NCI-H2029 (cell line): ENCODE measurements at places on chromosomes 4 and X.

- no peak for DNase-seq
Observed at GRCh38 chrX:13102636-13103035, 58.2 kb upstream of the FAM9C start.

DNA sequence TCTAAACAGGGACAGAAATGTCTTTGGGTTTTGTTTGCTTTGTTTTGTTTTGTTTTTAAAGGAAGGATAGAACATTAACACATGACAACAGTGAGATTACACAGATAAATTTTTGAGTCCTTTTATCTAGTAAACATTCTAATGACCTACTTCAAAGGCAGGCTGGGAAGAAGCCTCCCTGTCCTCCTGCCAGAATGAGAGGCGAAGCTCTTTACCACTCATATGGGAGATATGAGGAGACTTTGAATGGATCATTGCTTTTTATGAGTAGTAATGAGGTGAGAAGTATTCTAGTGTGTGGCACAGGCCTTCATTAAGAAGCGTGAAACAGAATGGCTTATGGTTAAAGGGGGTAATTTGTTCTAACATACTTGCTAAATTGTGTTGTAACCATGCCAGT is 172.0 kb downstream of the FBXO8 start:
- no peak for DNase-seq

DNA sequence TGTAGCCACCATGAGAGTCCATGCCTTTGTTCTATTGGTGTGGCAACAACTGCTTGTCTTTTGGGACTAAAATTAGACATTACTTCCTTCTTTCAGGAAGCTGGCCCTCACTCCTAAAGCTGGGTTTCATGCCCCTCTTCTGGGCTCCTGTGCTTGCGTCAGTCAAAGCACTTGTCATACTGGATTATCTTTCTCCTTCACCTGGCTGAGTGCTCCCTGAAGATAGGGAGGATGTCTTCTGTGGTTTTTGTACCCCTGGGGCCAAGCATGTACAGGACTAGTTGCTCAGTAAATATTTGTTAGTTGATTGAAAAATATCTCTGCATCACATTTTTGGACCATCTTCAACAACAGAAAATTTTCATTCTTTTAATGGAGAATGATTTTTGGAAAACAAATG is 26.1 kb upstream of the LONRF3 start:
- DNase-seq, result no peak

DNA sequence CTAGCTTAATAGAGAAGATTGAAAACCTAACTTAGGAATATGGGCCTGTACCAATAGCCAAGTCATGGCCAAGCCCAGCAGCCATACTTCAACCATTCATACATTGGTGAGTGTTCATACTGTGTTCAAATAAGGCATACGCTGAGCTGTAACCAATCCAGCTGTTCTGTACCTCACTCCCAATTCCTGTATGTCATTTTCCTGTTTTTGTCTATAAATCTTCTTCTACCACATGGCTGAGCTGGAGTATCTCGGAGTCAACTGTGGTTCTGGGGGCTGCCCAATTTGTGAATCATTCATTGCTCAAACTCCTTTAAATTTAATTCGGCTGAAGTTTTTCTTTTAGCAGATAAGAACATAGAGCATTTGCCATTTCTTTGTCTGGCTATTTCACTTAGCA is 195.3 kb upstream of the ANKRD50 start:
- DNase-seq, result no peak

- DNase-seq, result no peak
Observed at GRCh38 chr4:38290366-38290765, 330.2 kb downstream of the PTTG2 start.

DNA sequence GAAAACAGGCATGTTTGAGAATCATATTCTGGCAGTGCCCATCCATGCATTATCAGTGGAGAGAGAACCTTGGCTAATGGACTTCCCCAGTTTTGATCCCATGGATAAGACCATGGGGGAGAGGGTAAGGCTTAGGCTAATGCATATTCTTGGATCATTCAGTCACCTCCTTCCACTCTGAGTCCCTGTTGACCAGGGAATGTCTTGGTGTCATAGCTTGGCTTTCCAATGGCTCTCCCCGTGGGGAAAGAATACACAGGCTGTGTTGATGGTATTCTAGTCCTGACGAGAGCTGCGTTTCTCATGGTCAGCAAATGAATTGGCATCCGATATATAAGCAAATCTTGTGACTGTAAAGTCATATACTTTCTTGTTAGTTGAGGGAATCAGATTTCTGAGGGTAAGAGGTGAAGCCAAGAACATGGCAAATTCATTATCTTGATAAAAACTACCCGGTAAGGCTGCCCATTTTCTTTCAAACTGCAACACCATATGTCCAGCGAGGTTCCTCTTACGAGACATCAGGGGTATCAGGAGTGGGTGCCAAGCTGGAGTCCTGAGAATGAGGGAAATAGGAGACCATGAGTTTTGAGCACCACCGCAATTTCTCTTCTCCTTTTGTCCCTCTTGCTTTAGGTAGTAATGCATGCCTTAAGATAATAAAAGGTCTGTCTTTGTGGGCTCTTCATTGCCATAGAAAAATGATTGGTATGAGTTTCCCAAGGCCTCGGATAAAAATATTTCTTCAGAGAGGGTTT is 18.0 kb downstream of the RHOH start:
- no peak for DNase-seq

DNA sequence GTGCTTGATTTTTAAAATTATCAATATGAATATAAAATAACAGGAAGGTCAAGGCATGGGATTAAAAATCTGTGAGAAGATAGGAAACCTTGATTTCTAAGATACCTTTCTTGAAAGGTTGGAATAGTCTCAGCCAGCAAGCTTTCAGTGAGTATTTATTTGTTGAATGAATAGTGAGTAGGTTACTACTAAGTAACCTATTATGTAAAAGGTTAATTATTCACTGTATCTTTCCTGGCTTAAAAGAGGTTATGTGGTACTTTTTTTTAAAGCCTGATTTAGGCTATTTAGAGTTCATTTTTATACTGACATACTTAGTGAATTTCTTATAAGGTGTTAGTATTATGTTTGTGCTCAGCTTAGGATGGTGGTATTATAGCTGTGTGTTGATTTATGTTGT is 123.5 kb downstream of the PTPN13 start:
- no peak for DNase-seq

GRCh38 chrX:11470250-11470974 is 177.2 kb downstream of the AMELX start:
- no peak for DNase-seq

- no peak for DNase-seq
Observed at GRCh38 chr4:675980-676870, 1.9 kb downstream of the MYL5 start.

DNA sequence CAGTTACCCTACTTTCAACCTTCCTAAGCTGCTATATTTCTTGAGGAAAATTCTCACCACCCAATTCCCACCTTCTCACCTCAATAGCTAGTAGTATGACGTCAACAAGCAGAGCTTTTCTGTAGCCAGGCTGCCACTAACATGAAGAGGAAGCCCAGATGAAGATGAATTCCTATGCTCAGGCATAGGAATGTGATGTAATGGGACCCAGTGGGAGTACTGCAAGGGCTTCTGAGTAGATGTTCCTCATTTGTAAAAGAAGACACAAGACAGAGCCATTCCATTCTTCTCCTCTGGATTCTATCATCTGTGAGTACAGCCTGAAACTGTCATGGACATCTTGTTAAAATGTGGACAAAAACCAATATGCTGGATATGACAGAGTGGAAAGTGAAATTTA is 81.6 kb upstream of the KLF3 start:
- no peak for DNase-seq

GRCh38 chr4:170423137-170423536 is 333.4 kb upstream of the AADAT start:
- DNase-seq, result no peak

DNA sequence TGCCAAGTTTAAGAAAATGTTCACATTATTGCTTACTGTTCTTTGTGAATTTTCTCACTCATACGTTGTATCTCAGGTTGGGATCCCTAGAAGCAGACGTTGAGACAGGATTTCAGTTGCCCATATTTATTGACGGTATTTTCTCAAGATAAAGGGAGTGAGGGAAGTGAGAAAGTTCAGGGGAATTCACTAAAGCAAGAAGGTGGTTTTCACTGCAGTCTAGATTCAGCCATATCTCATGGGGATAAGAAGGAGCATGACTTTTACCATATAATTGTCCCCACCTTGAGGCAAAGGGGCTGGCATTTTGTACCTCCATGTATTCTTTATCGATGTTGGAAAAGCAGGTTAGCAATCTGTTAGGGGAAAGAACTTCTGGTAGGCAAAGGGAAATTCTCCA is 543.0 kb downstream of the CCSER1 start:
- DNase-seq, result no peak

- no peak for DNase-seq
Observed at GRCh38 chr4:143728166-143728565, 27.7 kb upstream of the FREM3 start.

- no peak for DNase-seq
Observed at GRCh38 chr4:83731609-83732008, 195.7 kb downstream of the GPAT3 start.

DNA sequence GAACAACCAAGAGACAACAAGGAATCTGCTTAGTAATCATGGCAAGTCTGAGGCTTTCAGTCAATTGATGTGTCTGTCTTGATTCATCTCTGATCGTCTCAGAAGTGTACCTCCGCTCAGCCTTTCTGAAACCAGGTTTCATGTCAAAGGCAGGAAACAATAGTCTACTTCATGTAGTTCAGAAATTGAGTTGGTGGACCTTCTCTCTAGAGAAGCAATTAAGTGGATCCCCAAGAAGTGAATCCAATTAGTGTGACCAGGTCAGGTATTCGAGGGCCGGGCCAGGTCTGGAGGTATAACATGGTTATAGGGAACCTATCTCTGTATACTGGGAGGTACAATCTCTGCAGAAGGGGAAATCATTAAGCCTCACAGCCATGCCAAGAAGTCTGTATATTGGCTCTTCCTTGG is 32.0 kb downstream of the DAPP1 start:
- DNase-seq, result no peak

DNA sequence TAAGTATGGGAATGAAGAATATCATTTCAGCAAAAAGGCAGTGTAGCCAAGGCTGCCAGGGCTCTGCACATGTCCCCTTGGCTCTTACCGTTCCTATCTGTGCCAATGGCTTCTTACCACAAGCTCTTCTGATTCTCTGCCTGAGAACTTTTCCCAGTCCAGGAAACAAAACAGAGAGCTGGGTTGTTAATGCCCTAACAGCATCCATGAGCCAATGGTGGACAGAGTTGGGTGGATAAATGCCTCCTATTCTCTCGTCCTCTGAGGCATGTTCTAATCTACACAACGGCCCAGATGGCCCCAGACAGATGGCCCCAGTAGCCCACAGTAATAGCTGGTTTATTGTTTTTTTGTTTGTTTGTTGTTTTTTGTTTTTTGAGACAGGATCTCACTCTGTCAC is 28.0 kb downstream of the SCD5 start:
- no peak for DNase-seq

DNA sequence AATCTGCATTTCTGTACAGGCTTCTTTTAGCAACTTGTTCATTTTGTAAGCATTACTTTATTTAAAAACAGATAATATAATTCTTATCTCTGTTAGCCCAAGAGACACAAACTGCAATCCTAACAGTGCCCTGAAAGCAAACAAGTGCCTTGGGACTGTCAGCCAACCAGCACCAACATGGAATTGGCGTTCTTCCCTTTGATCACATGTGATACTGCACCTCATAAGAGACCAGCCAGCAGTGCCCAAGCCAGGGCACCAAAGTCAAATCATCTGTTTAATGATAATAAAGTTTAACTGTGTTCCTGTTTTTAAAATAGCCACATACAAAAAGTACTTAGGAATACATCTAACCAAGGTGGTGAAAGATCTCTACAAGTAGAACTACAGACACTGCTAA is 223.2 kb downstream of the PRDM5 start:
- DNase-seq, result no peak

GRCh38 chr4:165782623-165783022 is 90.4 kb upstream of the TLL1 start:
- DNase-seq, result no peak

DNA sequence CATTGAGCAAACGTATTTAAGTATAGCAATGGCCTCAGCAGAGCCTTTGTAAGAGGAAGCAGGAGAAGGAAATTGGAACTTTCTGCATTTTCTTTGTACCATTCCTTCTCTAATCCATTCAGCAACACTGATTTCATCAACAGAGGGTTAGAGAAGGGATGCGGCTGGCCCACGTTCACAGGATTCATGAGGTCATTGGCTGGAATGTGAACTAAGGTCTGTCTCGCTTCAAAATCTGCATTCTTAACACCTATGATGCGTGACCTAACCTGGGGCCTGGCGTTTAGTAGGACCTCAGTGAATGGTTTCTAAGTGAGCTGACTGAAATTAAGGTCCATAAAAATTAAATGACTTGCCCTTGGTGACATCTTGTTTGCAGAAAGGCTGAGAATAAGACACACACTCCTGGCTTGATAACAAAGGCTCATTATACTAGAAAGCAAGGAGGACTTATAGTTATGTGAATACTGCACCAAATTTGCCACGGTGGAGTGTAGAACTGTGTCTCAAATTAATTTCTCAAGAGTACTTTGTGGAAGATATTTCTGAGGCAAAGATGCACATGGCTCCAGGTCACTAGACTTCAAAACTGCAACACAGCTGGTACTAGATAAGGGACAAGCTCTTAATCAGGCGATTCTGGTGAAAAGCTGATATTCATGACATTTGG is 25.4 kb downstream of the FGFBP1 start:
- no peak for DNase-seq

- DNase-seq, result no peak
Observed at GRCh38 chr4:3445111-3445820, 3.5 kb downstream of the HGFAC start.

DNA sequence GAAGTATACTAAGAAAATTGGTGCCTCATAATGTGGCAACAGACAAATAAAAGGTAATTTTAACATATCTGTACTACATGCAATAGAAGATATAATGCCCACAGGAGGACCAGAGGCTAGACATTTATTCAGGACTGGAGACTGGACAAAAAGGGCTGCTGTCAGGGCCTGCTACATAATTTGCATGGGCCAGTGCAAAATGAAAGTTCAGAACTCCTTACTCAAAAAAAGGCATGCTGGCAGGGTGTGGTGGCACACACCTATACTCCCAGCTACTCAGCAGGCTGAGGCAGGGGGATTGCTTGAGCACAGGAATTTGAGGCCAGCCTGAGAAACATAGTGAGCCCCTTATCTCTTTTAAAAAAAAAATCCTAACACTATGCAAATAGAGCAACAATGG is 12.4 kb upstream of the MAOA start:
- no peak for DNase-seq

GRCh38 chr4:82005158-82005557 is 368.6 kb downstream of the HNRNPD start:
- no peak for DNase-seq

GRCh38 chr4:56648021-56648823 is 32.9 kb downstream of the HOPX start:
- DNase-seq, result no peak

DNA sequence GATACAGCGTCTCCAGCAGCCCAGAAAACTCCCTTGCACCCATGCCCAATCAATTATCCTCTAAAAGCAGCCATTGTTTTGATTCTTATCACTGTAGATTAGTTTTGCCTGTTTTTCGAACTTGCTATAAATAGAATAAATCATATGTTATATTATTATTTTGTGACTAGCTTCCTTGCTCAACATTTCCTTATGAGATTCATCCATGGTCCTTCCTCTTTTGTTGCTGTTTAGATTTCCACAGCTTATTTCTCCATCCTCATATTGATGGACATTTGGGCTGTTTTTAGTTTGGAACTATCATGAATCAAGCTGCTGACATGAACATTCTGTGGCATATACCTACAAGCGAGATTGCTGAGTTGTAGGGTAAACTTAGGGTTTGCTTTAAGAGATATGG is 595.3 kb downstream of the BCOR start:
- no peak for DNase-seq

- no peak for DNase-seq
Observed at GRCh38 chr4:20592663-20593062, 107.6 kb upstream of the PACRGL start.
